EH (cell line): ENCODE measurements at places on chromosomes 11 and 22.
A peak's percentile ranks its signal among the peaks of the same experiment; 100 is the strongest.

GRCh38 chr11:19453651-19454257 lies 213.0 kb upstream of the E2F8 start:
- no peak for DNase-seq

GRCh38 chr11:103939694-103940093 lies 96.7 kb upstream of the DDI1 start:
- DNase-seq, result no peak

DNA sequence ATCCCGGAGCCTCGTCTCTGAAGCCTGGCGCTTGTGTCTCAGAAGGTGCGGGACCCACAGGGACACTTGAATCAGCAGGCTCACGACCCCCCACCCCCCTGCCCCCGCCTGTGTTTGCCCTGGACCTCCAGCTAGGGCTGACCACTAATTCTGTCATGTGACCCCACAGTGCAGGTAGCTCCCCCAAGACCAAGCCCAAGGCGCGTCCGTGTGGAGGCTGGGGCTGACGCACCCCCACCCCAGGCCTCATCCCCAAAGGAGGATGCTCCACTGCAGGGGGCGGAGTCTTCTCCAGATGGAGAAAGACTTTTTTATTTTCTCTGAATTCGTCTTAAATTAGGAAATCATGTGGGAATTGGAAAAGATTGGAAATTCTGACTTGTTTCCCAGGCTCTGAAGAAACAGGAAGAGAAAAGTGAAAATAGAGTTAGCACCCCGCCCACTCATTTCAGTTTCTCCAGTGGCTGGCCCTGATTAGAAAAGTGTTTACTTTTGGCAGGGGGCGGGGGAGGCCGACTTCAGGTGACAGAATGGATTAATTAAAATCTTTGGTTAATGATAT lies 1.0 kb upstream of the RELA start:
- peak; percentile 66 for DNase-seq

DNA sequence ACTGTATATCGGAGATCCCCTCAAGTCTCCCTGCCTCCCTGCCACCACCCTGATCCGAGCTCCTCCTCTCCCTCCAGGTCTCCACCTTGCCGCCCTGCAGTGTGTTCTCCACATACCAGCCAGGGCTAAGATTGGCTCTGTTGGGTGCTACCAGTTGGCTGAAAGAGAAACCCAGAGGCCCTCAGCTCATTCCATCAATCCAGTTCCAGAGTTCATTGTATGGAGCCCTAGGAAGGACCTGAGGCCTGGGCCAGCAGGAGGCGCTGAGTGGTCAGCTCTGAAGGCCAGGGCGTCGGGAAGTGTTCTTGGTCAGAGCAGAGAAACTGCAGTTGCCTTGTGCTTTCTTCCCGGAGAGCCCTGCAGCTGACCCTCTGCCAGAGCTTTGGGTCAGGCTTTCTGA lies 2.2 kb upstream of the TOP3B start:
- peak; percentile 28 for DNase-seq

DNA sequence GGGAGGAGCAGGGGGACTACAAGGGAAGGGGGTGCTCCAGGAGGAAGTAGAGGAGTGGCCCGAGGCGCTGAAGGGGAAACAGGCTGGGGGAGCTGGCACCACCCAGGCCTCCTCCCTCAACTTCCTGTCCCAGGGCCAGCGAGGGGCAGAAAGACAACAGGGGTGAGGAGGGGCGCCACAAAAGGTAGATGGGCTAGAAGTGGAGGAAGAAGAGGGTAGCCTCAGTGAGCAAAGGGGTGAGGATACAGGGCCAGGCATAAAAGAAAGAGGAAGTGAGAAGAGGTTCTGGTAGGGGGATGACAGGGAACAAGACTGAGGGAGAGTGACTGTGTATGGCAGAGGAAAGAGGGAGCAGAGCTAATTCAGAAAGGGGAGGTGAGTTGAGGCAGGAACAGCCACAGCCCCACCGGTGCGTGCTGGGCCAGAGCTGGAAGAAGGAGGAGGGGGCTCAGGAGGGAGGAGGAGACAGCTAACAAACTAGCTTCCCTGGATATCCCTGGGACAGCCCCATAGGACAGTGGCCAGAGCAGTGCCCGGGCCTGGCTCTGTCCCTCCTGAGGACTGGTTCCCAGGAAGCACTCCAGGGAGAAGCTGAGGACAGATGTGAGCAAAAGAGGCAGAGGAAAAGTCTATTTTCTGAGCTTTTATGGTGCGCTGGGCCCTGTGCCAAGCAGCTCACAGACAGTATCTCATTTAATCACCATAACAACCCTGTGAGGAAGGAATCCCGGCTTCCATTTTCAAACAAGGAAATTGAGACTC lies 8.5 kb downstream of the DCHS1 start:
- peak; percentile 84 for DNase-seq

DNA sequence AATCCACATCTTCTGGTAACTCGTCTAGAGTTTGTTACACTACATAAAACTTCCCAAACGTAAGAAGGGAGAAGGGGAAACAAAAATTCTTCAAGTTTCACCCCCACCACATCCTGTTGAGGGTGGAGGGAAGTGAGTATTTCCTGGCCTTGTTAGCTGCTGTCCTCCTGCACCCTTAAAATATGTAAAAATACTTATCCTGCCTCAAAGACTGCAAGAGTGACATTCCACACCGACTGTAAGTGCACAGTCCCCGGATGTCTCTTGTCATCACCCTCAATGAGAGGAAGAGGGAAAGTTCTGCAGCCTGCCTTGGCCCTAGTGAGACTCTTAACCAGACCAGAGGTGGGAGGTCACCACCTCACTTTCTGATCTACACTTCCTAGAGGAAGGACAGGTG lies 3.3 kb downstream of the TMEM121B start:
- DNase-seq, result no peak

DNA sequence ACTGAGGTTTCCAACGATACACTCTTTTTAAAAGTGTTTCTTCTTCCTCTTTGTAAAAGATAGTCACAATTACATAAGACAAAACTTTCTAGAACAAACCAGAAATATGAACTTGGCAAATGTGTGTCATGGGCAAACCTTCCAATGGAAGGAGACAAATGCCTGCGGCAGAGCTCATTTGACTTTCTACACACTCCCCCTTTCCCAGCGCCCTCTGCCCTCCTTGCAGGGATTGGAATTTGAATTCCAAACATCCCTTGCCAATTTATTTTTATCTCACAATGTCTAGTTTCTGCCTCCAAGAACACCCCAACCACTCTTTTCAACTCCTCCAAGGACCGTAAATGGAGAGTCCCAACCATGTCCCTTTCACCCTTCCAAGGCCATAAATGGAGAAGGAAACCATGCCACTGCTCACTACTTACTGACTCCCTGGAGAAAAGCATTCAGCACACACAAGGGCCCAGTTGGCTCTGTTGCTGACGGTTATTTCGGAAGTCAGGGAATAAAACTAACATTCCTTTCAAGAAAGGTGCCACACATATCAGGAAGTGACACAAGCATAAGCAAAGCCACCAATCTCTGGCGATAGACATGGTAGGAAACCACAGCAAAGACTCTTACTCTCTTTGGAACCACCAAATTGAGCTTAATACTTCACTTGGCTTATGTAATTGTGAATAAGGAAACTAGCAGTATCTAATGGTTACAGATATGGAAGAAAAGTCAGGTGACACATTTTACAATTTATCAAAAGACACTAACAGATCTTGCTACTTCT lies 15.0 kb upstream of the ESAM start:
- no peak for DNase-seq

GRCh38 chr11:70549386-70549785 lies 151.1 kb downstream of the CTTN start:
- DNase-seq, result no peak

- DNase-seq, result no peak
Observed at GRCh38 chr11:128232588-128232987, 354.8 kb downstream of the ETS1 start.

DNA sequence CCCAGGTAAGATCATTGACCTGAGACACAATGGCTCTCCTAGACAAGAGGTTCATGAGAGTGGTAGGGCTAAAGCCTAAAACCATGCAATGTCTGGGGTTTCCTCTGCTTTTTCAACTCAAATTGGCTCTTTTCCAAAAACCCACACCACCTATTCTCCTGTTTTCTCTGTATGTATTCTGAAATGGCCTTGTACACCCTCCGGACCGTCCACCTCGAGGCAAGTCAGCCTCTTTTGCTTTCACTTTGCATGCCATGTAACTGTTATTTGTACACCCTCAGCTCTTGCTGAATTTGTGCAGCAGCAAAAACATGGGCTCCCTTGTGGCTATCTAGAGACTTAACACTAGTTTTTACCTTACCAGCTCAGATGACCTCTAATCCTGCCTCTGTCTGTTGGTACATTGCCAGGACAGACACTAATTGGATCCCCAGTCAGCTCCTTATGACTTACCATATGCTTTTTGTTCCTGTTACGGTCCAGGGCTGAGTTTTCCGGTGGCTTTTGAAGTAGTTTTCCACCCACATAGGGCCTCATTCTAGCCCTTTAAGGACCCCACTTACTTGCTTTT lies 288.0 kb downstream of the SBF2 start:
- DNase-seq, result no peak

DNA sequence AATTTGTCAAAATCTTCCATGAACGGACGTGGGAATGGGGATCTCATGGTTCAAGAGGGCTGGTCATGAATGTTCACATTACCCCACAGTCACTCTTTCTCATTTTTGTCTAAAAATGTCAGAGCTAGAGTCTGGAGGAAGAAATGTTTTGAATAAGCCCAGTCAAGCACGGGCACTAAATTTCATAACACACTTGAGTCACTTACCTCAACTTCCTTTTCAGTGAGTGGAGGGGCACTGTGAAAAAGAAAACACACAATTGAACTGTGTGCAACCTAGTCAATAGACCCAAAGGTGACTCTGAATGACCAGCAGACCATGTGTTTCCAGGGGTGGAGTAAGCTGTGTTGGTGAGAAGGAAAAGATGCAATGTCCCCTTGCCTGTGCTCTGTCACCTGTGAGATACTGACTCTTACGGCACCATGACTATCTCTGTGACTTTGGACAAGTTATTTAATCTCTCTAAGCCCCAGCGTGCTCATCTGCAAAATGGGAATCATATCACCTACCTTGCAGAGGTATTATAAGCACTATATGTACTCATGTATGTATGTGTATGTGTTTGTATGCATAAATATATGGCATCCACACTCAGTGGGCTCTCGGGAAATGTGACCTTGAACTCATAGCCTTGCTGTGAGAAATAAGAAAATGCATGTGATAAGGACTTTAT lies 38.2 kb upstream of the LYVE1 start:
- peak; percentile 73 for DNase-seq

DNA sequence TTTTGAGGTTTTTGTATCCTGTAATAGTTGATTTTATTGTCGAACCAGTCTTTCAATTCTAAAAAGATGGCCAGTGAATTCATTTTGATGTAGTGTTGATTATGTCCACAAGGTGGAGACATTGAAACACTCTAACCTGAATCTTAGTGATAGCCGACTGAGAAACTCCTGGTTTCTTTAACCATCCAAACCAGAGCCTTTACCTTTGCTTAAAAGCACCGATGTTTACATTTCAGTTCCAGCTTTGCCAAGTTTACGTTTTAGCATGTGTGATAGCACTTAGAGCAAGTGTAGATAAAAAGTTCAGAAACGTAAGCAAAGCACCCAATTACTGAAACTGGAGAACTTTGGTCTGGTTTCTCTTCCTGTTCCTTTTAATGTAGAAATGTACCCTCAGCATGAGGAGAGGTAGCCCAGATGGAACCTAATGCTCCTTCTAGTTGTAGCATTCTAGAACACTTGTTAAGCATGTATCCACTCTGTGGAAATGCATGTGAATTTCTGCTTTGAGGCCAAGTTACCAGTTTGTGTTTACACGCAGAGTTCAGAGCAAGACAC lies 208.6 kb downstream of the DBX1 start:
- DNase-seq, result peak; percentile 68

GRCh38 chr11:47979378-47980087 lies 826 bp upstream of the PTPRJ start:
- DNase-seq, result no peak

GRCh38 chr11:11636671-11637070 lies 14.9 kb upstream of the GALNT18 start:
- peak; percentile 3 for DNase-seq

DNA sequence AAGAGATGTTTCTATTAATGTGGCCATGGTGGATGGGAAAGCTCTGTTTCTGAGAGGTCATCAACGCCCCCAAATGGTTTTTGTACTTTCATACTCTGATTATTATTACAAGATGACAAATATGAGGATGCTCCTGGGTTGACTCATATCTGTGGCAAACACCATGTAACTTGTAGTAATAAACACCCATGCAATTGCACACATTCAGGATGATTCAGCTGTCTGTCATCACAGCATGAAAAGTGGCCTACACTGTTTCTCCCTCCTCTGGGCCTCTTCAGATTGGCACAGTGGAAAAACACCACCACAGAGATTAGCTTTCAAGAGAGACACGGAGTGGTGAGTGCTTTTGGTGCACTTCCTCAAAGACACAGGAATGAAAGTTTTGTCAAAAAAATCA lies 85.4 kb downstream of the MTNR1B start:
- peak; percentile 98 for DNase-seq
